ENCODE measurements at places on chromosomes 3 and 15.

GRCh38 chr15:81751256-81751655 lies 294.6 kb downstream of the MEX3B start:
- H3K4me3 ChIP-seq: no peak overlapping the region
- H3K4me1 ChIP-seq: peaks cover 32% of the 10 kb centered on the region
- H3K27ac ChIP-seq: no peak overlapping the region
- DNase-seq: no peak

DNA sequence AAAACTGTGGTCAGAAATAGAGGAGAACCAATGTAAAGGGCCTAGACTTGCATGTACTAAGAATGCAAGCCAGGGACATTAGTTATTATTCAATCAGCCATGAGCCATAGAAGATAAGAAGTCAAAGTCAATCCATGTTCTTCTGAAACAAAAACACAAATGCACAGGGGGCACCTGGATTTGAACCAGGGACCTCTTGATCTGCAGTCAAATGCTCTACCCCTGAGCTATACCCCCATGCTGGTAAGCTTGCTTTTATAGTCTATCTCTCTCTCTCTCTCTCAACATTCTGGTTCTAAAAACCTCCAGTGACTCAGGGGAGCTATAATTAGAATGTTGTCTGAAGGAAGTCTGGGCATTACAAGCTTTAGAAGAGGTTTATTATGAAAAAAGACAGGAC lies 85.6 kb upstream of the ACP3 start:
- H3K27ac ChIP-seq: no peak overlapping the region
- no peak overlapping the region for H3K4me3 ChIP-seq
- H3K27me3 ChIP-seq: peaks cover 9% of the 10 kb centered on the region
- no peaks in the 10 kb centered on the region for H3K36me3 ChIP-seq
- H3K4me1 ChIP-seq: no peaks in the 10 kb centered on the region

DNA sequence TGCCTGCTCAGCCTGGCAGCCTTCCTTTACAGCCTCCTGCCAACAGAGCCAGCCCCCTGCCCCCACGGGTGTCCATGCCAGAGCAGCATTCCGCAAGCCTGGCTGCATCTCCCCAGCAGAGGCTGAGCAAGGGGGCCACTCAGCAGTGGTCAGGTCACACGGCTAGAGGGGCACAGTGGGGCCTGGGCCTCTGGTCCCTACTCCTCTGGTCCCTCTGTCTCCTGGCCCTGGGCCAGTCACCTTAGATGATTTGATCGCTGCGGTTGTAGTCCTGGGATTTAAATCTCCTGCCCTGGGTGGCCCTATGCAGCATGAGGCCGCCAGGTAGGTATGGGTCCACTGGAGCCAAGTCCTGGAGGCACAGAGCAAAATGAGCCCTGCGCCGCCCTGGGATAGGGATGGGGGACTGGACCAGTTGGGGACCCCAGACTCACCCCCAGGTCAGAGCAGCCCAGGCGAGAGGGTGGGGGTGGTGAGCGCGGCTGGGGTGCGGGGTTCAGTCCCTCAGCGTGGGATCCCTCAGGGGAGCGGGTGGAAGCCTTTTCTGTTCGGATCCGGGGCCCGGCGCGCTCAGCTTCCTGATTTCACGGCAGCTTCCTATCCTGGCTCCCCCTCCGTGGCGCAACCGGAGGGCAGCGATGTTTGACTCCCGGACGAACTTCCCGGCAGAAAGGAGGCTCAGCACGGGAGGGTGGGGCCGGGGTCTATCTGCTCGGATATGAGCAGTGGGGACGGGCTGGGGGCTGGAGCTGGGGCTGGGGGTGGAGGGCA lies at the start of gene ZBTB47:
Gene ZBTB47, plus strand, starts transcription at position 138 of the 771 bp plus-strand sequence. CDS start 4,659 bp downstream, outside the sequence.
- H3K27ac ChIP-seq: no peak within 1 kb of the TSS
- H3K27me3 ChIP-seq: peaks cover 2% of the 10 kb centered on the region
- H3K36me3 ChIP-seq: peaks cover 10% of the 10 kb centered on the region
- peaks cover 26% of the 10 kb centered on the region for H3K4me1 ChIP-seq

DNA sequence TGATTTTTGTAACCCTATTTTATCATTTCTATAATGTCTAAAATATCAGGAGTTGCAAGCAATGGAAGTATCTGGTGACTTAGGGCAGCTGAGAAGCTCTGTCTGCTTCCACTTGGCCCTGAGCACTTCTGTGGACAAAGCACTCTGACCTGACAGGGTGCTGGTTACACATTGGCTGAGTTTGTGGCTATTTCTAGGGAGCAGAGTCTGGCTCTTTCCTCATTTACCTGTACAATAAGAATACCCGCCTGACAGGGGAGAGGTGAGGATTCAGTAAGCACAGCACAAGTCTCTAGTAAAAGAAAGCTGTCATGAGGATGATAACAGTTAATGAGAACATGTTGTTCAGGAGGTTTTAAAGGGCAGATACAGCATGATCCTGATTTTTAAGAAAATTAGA lies 33.3 kb upstream of the SPESP1 start:
- H3K4me1 ChIP-seq: no peaks in the 10 kb centered on the region
- no peak overlapping the region for H3K27ac ChIP-seq
- H3K4me3 ChIP-seq: no peak overlapping the region
- H3K36me3 ChIP-seq: no peaks in the 10 kb centered on the region
- H3K27me3 ChIP-seq: peaks cover 38% of the 10 kb centered on the region
- no peak for DNase-seq

GRCh38 chr15:47820747-47821319 lies 103.5 kb downstream of the SEMA6D start:
- peak overlapping the region; percentile 63 for H3K27ac ChIP-seq
- H3K27me3 ChIP-seq: no peaks in the 10 kb centered on the region
- H3K4me1 ChIP-seq: peaks cover 75% of the 10 kb centered on the region
- H3K4me3 ChIP-seq: no peak overlapping the region
- no peak for DNase-seq
- H3K36me3 ChIP-seq: no peaks in the 10 kb centered on the region
